Gastrocnemius medialis (tissue), 4 donors: ENCODE measurements at places on chromosomes 2 and 18. TPM values are rescaled to one million over a fixed set of nuclear protein-coding genes. Genes with fewer than 3 reads are reported as not detected.

GRCh38 chr18:76126327-76126726, 368.7 kb downstream of the ZNF516 start:
- H3K4me1 ChIP-seq: no peaks in the 10 kb centered on the region
- H3K36me3 ChIP-seq: no peaks in the 10 kb centered on the region
- no peak for DNase-seq
- no peak overlapping the region for H3K27ac ChIP-seq
- no peaks in the 10 kb centered on the region for H3K27me3 ChIP-seq

The GAREM1 gene
- total RNA-seq: 19.0 TPM

DNA sequence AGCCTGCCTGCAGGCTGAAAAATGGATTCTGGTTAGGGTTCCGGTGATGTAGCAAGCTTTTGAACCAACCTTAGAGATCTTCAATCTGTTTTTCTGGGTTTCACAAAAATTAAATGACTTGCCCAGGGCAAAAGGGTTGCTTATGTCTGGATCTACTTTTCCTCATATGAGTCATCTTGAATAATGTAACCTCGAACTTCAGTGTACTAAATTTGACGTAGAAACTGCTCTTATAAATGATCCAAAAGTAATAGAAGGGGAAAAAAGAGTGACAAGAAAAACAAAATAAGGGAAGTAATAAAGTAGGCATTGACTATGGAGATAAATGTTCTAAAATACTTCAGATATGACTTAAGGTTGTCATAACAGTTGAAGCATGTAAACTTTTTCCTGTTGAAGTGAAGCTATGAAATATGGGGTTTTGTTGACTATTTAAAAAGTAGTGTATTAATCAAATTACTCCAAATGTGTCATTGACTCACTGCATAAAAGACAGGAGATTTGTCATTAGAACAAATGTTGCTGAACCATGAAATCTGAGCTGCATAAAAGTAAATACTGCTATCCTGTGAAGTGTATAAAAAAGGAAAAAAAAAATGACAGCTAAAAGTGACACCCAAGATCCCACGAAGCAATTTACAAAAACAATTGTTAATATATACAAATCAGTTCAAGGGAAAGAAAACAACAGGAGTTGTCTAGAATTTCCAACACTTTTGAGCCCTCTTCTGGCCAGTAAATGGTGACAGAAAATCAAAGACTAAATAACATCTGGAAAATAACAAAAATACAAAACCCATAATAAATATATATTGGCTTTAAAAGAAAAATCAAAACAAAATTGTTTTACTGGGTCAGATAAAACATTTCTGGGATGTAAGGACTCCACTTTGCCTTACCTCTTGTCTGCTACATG, 103.6 kb upstream of the SERPINE2 start:
- DNase-seq: no peak
- no peak overlapping the region for H3K4me3 ChIP-seq
- no peaks in the 10 kb centered on the region for H3K4me1 ChIP-seq

The MRPL33 gene
- 231 TPM for total RNA-seq

DNA sequence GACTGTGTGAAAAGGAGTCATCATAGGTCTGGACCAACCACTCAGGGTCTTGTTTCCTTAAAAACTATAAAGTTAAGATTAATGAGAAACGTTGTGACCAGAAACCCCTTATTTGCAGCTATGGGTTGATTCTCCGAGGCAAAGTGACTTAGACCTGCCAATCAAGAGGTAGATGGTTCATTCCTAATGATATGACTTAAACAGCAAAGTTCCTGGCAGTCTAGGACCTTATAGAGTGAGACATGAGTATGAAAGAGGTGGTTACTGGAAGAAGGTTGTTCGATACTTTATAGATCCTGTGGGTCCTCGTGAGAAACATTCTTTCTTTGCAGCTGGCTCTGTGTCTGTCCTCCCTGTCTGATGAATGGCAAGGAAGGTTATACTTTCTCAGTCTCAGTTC, 8.0 kb downstream of the SFXN5 start:
- H3K36me3 ChIP-seq: no peaks in the 10 kb centered on the region
- no peak overlapping the region for H3K4me3 ChIP-seq
- H3K4me1 ChIP-seq: peaks cover 32% of the 10 kb centered on the region
- peak overlapping the region; percentile 81 for H3K27ac ChIP-seq
- no peak for DNase-seq

The SKOR2 gene
- not detected for total RNA-seq
